ENCODE measurements at places on chromosomes 7 and 10. TPM values are rescaled to one million over a fixed set of nuclear protein-coding genes. Genes with fewer than 3 reads are reported as not detected.
A peak's percentile ranks its signal among the peaks of the same experiment; 100 is the strongest.

- DNase-seq, result peak; percentile 75
Observed at GRCh38 chr10:17454161-17455014, at the start of gene ST8SIA6. Gene ST8SIA6 (minus strand): TSS chr10:17454595. CDS start chr10:17454255, 340 bp downstream.

The AKR1C8 gene
- total RNA-seq, result 0.28 TPM

- no peak for DNase-seq
Observed at GRCh38 chr10:12055732-12056131, 13.0 kb upstream of the DHTKD1 start.

The PTN gene
- total RNA-seq, result not detected

GRCh38 chr7:8436965-8437364 lies 3.6 kb downstream of the NXPH1 start:
- no peak for DNase-seq

DNA sequence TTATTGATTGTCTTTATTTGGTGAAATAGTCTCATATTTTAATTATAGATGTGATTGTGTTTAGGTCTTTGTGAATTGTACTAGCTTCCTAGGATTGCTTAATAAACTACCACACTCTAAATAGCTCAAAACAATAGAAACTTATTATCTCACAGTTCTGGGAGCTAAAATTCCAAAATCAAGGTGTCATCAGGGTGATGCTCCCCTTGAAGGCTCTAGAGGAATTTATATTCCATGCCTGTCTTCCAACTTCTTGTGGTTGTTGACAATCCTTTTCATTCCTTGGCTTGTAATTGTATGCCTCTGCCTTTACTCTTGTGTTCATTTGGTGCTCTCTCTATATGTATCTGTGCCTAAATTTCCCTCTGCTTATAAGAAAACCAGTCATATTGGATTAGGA lies 155.3 kb upstream of the AKR1E2 start:
- no peak for DNase-seq

The SNCG gene
- not detected for total RNA-seq

The CARD11 gene
- 118 TPM for total RNA-seq

The GDF2 gene
- total RNA-seq, result not detected

DNA sequence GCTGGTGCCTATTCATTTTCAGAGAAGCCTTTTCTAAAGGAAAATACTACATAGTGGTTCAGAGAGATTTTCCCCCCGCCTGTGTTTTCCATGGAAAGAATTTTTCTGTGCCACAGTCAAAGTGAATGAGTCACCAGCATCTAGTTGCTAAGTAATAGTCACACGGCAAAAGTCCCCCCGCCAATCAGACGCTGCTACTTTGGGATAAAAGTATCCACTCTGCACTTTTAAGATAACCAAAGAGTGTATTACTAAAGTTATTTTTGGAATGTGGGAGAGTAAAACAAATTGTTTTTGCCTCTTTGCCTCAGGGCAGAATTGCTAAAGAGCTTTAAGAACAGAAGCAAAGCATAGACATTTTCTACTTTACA lies 23.5 kb downstream of the ABLIM1 start:
- DNase-seq, result no peak

The RPEL1 gene
- total RNA-seq, result not detected

The NUTM2B gene
- total RNA-seq, result 0.34 TPM

The UTF1 gene
- not detected for total RNA-seq

The SPRN gene
- not detected for total RNA-seq

DNA sequence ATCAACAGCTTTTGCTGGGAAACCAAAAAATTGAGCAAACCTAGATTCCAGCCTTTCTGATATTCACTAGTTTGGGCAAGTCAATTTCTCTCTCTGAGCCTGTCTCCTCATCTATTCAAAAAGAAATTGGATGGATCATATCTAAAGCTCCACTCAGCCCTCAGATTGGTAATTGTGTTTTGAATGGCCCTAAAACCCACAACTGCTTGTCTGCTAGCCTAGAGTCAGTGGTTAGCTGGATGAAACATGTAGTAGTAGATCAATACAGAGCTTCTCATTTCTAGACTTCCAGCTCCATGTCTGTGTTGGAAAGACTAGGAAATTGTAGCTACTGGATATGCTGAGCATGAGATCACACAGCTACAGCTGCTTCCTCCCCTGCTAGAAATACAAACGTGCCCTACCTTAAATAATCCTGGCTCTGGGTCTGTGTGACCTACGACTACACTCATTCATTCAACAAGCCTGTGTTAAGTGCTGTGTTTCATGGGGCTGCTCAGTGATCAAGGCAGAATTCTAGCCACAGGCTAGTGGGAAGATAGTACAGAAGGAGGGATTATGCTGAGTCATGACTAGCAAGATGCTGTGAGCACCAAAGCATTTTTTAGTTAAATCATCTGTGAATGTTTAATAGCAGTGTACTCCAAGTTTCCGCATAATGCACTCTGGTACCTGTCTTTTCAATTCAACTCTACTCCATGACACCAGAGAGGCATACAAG lies 15.7 kb downstream of the DNTT start:
- no peak for DNase-seq

The CDH23 gene
- 4.6 TPM for total RNA-seq

- DNase-seq, result no peak
Observed at GRCh38 chr7:153408360-153409335, 643.5 kb upstream of the DPP6 start.

DNA sequence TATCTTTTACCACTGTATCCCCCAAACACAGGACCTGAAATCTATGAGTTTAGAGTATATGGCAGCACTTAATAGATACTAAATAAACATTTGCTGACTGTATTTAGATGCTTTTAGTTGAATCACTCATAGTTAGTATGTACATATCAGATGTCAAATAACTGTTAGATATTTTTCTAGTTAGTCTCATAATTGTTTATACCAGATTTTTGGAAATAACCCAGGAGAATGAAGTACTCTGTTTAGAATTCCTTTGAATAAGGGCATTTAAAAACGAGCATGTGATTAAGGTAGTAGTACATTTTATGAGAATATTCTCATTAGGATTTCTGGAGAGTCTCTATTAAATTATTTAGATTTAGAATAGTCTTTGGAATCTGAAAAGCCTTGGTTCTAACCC lies 22.3 kb upstream of the ZEB1 start:
- DNase-seq, result no peak

GRCh38 chr10:110527731-110528171 lies 30.0 kb downstream of the DUSP5 start:
- no peak for DNase-seq

DNA sequence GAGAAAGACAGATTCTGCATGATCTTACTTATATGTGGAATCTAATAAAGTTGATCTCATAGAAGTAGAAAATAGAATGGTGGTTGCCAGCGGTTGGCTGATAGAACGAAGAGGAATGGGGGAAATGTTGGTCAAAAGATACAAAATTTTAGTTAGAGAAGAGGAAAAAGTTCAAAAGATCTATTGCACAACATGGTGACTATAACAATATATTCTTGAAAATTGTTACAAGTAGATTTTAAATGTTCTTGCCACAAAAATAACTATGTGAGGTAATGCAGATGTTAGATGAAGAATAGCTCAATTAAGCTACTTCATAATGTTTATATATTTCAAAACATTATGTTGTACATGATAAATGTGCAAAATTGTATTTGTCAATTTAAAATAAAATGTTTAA lies 112.3 kb upstream of the SMIM30 start:
- no peak for DNase-seq

DNA sequence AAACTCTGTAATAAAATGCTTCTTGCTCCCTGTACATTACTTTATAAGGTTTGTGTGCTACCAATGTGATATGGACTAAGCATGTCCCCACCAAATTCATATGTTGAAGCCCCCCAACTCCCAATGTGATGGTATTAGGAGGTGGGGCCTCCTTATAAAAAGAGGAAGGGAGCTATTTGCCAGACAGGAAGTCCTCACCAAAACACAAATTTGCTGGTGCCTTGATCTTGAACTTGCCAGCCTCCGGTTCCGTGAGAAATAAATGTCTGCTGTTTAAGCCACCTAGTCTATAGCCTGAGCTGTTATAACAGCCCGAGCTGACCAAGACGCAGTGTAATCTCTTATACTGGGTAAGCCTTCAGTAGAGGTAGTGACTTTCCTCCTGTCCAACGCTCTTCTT lies 114.5 kb downstream of the INHBA start:
- DNase-seq, result no peak

DNA sequence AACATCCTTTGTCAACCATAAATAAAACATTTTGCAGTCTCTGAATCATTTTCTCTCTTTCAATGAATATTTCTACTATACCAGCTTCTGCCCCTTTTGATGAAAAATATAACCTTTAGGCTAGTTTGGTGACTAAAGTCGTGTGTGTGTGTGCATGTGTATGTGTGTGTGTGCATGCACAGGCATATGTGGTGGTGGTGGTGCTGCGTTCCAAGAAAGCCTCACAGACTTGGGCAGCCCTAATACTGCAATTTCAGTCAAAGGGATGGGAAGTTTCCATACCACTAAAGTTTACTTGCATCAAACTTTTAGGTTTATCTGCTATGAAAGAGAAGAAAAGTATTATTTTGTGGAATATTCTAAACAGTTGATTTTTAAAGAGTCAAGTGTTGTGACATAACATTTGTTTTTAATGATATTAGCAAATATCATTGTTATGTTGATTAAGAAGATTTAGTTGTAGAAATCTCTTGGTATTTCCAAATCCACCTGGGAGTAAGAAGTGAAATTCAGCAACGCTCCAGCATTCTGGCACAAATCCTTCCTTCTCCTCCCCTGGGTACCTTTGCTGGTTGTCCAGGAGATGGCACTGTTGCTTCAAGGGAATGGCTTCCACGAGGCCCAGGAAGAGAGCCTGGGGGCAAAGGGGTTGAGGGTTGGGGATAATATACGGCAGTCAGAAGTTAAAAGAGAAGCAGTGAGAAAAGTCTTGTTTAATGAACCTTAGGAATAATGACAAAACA lies 41.5 kb downstream of the ASB4 start:
- DNase-seq, result no peak

GRCh38 chr7:148598351-148598750 lies 7.8 kb downstream of the C7orf33 start:
- no peak for DNase-seq

The CHN2 gene
- 3.5 TPM for total RNA-seq

- DNase-seq, result no peak
Observed at GRCh38 chr7:90181485-90181884, 27.2 kb downstream of the STEAP1 start.

- DNase-seq, result no peak
Observed at GRCh38 chr7:28300488-28300887, 111.8 kb upstream of the CREB5 start.

The ITPRID1 gene
- not detected for total RNA-seq

DNA sequence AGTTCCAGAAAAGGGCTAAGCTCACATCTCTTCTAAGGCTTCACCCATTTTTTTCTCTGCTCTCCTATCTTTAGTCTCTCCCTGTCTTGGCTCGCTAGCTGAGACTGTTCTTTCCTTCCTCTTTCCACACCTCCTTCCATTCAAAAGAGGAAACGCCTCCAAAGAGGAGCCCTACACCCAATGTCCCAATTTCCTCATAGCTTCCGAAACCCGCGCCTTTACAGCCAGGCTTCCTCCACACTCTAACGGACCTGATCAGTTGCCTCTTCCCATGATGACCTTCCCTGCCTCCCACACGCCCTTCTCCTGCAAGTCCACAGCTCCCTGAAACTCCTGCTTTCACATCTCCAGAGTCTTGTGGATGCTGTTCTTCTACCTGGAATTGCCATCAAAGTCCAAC lies 71.7 kb downstream of the COBL start:
- no peak for DNase-seq

DNA sequence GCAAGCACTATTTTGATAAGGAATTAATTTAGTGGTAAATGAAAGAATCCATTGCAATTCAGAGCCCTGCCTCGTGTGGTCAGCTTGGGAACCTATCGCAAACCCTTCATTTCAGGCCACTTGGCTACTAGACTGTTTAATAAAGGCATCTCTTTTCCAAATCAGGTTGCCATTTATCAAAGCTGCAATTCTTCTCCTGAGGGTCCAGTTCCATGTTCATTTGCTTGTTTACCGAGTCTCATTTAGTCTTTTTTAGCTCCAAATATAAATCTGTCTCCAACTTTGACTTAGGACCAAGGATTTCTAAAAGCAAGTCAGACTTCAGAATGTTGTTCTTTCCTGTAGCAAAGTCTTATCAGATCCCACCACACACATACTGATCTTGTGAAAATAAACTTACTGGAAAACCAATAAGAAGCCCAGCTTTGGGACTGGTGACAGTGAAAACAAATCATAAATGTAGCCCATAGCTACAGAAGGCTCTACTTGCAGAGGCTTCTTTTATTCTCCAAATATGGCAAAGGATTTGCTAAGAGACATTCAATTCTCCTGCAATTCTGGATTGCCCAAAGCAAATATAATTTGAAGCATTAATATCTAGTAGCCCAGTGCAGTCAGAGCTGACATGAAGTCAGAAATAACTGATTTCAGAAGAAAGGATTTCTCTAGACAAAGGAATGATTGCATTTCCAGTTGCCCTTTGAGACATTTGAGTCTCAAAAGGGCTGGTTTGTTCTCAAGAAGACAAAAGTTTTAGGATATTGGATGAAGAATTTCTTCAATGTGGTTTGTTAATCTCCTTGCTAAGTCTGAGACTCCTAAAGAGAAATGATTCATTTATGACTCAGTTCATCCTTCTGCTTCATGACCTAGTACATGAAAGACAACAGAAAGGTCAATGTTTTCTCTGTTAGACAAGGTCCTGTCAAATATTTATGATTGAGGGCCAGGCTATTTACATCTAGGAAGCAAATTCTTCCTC lies 28.0 kb downstream of the PPP1R3C start:
- DNase-seq, result no peak

DNA sequence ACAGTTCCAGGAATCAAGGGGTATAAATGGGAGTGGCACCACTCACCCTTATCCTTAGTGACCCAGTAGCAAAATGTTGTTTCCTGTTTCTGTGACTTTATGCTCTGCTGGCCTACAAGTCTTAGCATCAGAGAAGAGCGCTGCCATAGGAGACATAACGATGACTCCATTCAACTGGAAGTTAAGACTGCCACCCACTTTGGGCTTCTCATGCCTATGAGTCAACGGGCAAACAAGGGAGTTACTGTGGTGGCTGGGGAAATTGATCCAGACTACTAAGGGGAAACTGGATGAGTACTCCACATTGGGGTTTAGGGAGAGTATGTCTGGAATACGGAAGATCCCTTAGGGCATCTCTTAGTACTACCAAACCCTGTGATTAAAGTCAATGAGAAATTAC lies 40.6 kb upstream of the PIK3CG start:
- no peak for DNase-seq

DNA sequence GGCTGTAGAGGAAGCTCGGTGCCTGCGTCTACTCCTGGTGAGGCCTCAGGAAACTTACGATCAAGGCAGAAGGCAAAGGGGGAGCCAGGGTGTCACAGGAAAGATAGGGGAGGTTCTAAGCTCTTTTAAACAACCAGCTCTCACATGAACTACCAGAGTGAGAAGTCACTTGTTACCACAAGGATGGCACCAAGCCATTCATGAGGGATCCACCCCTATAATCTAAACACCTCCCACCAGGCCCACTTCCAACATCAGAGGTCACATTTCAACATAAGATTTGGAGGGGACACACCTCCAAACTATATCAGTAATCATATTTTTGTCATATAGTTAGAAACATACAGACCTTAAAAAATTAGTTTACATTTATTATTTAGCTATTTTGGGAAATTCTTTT lies 9.4 kb downstream of the NOC3L start:
- DNase-seq, result no peak

- peak; percentile 3 for DNase-seq
Observed at GRCh38 chr10:132840698-132841614, 55.0 kb upstream of the NKX6-2 start.
